ENCODE measurements at places on chromosomes 6 and 20. TPM values are rescaled to one million over a fixed set of nuclear protein-coding genes. Genes with fewer than 3 reads are reported as not detected.

CASS4 gene
- 3.4 TPM for total RNA-seq

FOXP4 gene
- total RNA-seq: 36.2 TPM

MOG gene
- not detected for total RNA-seq

BNIP5 gene
- not detected for total RNA-seq

CNBD2 gene
- 2.0 TPM for total RNA-seq

BPI gene
- 0.19 TPM for total RNA-seq

FAM110A gene
- total RNA-seq: 7.0 TPM

ULBP3 gene
- 0.39 TPM for total RNA-seq

- no peaks in the 10 kb centered on the region for H3K4me1 ChIP-seq
- H3K4me3 ChIP-seq: no peak overlapping the region
- no peaks in the 10 kb centered on the region for H3K36me3 ChIP-seq
- no peaks in the 10 kb centered on the region for H3K27me3 ChIP-seq
Measured at GRCh38 chr6:155880900-155881299, 425.3 kb upstream of the NOX3 start.

GRCh38 chr20:54337144-54337543 is 129.3 kb downstream of the PFDN4 start:
- DNase-seq: no peak
- no peak overlapping the region for H3K27ac ChIP-seq
- H3K4me1 ChIP-seq: no peaks in the 10 kb centered on the region
- no peaks in the 10 kb centered on the region for H3K36me3 ChIP-seq
- H3K27me3 ChIP-seq: no peaks in the 10 kb centered on the region

DNA sequence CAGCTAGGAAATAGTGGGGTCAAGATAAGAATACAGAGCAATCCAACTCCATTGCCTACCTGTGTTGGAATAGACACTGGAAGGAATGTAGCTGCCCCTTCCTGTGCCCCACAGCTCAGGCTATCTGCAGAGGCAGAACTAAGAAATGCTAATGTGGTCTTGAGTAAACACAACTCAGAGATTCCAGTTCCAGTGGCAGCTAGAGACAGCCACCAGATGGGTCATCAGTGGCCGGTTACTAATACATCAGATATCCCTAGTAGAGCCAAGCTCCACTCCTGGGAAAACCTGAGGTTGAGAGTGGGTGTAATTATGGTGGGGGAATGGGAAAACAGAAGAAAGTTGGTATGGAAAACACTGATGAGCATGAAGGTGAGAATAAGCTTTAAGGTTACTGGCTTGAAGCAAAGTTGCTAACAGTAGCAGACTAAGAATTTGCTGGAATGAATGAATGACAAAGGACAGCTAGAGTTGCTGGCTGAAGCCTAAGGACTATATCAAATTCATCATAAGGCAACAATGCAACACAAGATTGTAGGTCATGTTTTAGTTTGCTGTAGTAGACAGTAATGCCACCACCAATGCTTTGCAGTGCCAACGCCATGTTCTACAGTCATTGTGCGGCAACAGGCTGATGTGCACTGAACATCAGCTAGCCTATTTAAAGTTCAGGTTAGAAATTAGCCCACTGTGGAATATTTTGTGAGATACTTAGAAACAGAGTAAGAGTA is 28.3 kb upstream of the FAM83C start:
- no peaks in the 10 kb centered on the region for H3K36me3 ChIP-seq
- DNase-seq: no peak
- no peak overlapping the region for H3K27ac ChIP-seq
- H3K4me3 ChIP-seq: no peak overlapping the region

DNA sequence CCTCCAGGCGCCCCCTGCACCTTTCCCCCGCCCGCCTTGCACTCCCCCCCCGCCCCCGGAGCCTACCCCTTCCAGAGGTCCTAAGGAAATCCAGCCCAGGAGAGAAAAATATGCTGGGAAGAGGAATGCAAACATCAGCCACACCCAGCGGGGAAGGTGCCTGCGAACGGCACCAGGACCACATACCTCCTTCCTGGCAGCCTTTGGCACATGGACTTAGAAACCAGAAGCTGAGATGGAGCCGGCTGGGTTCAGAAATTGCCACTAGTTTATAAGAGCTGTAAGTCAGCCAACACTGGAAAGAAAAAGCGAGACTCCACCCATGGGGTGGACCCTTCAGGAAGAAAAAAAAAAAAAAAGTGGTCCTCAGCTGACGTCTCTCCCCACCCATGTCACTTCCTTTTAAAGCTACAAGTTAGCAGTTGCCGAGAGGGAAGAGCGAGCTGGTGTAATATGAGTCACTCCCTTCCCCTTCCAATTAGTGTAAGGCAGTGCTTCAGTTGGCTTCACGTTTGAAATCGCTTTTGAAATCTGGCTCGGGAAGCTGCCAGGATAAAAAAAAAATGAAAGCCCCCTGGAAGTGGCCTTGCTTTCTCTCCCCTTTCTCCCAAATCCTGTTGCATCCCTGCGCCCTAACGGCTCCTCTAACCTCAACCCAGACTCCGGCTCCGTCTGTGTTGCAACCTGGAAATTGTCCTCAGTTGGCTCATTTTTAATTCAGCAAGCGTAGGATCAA is at the start of gene AGPAT4:
Gene AGPAT4 (minus strand): TSS at position 310 of the 736 bp plus-strand sequence. CDS start 41,848 bp downstream, outside the sequence.
- no peaks in the 10 kb centered on the region for H3K4me1 ChIP-seq
- peak within 1 kb of the TSS; percentile 82 for H3K4me3 ChIP-seq
- no peak within 1 kb of the TSS for H3K27ac ChIP-seq
- peak; percentile 68 for DNase-seq

GRCh38 chr6:13142611-13143010 is 185.7 kb downstream of the TBC1D7 start:
- H3K27me3 ChIP-seq: no peaks in the 10 kb centered on the region
- DNase-seq: no peak
- peaks cover 18% of the 10 kb centered on the region for H3K4me1 ChIP-seq
- H3K27ac ChIP-seq: no peak overlapping the region
- H3K36me3 ChIP-seq: no peaks in the 10 kb centered on the region

DNA sequence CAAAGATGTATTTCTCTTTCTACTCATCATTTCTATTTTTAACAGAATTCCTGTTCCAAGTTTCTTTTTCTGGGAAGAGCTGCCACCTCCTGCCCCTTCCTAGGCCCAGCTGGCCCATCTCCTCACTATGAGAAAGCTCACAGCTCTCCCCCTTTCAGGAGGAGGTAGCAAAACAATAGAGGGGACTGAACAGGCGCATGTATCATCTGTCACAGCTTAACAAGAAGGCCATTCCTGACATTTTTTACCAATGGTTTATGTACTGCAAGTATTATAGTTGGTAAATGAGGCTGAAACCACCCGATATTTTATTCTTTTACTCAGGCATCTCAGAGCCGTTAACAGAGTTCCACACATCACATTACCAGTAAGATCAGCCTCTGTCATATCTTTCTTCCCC is 103.7 kb upstream of the MTHFD1L start:
- no peak overlapping the region for H3K27ac ChIP-seq
- H3K4me1 ChIP-seq: no peaks in the 10 kb centered on the region
- no peak overlapping the region for H3K4me3 ChIP-seq
- no peaks in the 10 kb centered on the region for H3K36me3 ChIP-seq

DNA sequence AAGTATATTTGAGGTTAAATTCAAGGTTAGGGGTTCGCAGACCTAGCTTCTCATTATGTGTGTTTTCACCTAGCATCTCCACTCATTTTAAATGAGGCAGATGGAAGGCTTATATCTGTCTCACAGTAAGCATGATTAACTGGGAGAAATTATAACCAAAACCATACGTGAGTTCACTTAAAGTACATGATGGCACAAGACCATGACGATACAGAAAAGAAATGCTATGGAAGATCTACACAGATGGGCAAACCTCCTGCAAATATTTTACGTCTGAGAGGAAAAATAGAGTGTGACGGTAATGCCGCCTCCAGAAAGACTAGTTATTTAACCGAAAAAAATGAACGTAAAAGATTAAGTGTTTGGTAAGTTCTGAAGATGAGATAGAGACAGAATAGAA is 337.8 kb downstream of the FARS2 start:
- no peak overlapping the region for H3K4me3 ChIP-seq
- H3K36me3 ChIP-seq: no peaks in the 10 kb centered on the region
- DNase-seq: no peak
- H3K27me3 ChIP-seq: no peaks in the 10 kb centered on the region

DNA sequence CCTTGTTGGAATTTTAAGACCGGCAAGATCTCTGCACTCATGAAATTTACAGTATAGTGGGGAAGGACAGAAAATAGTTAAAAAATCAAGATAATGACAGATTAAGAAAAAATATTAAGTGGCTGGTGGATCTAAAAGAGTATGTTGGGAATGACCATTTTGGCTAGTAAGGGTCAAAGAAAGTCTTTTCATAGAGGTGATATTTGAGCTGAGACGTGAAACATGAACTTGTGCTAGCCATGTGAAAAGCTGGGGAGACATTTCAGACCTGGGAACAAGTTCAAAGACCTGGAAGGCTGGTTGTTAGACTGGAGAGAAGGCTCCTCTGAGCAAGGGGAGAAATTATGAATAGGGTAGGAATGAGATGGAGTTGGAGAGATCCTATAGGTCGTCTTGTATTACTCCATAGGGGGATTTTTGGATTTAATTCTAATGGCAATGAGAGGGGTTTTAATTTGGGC is 4.7 kb downstream of the BICRAL start:
- no peaks in the 10 kb centered on the region for H3K27me3 ChIP-seq
- DNase-seq: no peak
- H3K36me3 ChIP-seq: no peaks in the 10 kb centered on the region
- H3K4me1 ChIP-seq: peaks cover 4% of the 10 kb centered on the region
- no peak overlapping the region for H3K27ac ChIP-seq
- H3K4me3 ChIP-seq: no peak overlapping the region

GRCh38 chr6:11164717-11165646 is 53.5 kb upstream of the ERVFRD-1 start:
- H3K4me3 ChIP-seq: no peak overlapping the region
- no peak overlapping the region for H3K27ac ChIP-seq
- H3K36me3 ChIP-seq: no peaks in the 10 kb centered on the region
- no peaks in the 10 kb centered on the region for H3K4me1 ChIP-seq

- H3K27me3 ChIP-seq: no peaks in the 10 kb centered on the region
- no peaks in the 10 kb centered on the region for H3K4me1 ChIP-seq
- H3K36me3 ChIP-seq: no peaks in the 10 kb centered on the region
- H3K4me3 ChIP-seq: no peak overlapping the region
- DNase-seq: no peak
Measured at GRCh38 chr6:50654155-50654554, 59.2 kb upstream of the TFAP2D start.

- no peak overlapping the region for H3K27ac ChIP-seq
- H3K27me3 ChIP-seq: no peaks in the 10 kb centered on the region
- no peak overlapping the region for H3K4me3 ChIP-seq
- no peaks in the 10 kb centered on the region for H3K36me3 ChIP-seq
- no peak for DNase-seq
Measured at GRCh38 chr20:16115911-16116552, 457.2 kb downstream of the KIF16B start.

DNA sequence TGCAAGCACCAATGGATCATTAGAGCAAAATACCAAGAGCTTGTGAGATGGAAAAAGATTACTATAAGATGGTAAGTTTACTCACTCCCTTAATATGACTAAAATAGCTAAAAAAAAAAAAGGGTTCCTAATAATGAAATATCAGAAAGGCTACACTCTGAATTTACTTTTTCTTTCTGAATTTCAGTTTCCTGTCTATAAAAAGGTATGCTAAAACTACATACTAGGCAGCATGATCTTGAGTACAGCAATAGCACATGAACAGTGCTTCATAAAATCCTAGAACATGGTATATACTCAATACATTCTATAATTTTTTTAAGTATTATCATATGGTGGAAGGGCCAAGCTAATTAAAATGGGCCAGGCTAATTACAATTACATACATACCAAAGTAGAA is 24.0 kb upstream of the FAM135A start:
- no peak for DNase-seq
- H3K27ac ChIP-seq: no peak overlapping the region
- H3K4me3 ChIP-seq: no peak overlapping the region

- H3K27me3 ChIP-seq: no peaks in the 10 kb centered on the region
- no peak for DNase-seq
- H3K4me3 ChIP-seq: no peak overlapping the region
Measured at GRCh38 chr6:147879031-147879580, 370.6 kb downstream of the SAMD5 start.

GRCh38 chr20:61833807-61834610 is 231.7 kb downstream of the TAF4 start:
- DNase-seq: peak; percentile 27
- no peaks in the 10 kb centered on the region for H3K27me3 ChIP-seq
- no peaks in the 10 kb centered on the region for H3K4me1 ChIP-seq
- no peaks in the 10 kb centered on the region for H3K36me3 ChIP-seq
- no peak overlapping the region for H3K27ac ChIP-seq

DNA sequence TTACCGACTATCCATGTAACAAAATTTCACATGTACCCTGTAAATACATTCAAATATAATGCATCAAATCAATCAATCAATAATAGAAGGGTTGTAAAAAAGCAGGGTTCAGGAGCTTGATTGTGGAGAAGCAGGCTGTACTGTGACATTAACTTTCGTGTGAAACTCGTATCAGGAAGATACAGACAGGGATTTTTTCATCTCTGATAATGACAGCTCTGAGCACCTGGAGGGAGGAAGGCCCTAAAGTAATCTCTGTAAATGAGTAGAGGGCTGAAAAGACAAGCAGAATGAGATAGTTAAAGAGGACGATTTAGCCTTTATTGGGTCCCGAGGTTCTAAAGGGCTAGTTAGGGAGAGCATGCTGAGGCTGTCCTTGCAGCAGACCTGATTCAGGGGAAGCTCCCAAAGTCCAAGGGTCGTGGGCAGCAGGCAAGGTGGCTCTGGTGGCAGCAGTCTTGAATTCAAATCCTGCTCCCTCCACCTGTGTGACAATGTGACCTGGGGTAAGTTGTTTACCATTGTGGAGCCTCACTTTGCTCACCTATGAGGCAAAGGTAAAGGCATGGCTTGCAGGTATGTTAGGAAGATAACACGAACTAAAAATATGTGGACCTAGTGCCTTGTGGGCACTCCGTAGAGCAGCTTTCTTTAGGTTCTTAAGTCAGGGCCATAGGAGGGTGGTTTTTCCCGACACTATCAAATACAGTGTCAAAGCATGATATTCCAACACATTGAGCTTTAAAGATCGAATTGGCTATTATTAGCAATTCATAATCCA is 219.4 kb upstream of the MYLIP start:
- H3K27me3 ChIP-seq: no peaks in the 10 kb centered on the region
- no peaks in the 10 kb centered on the region for H3K4me1 ChIP-seq
- no peak for DNase-seq
- H3K4me3 ChIP-seq: no peak overlapping the region

DNA sequence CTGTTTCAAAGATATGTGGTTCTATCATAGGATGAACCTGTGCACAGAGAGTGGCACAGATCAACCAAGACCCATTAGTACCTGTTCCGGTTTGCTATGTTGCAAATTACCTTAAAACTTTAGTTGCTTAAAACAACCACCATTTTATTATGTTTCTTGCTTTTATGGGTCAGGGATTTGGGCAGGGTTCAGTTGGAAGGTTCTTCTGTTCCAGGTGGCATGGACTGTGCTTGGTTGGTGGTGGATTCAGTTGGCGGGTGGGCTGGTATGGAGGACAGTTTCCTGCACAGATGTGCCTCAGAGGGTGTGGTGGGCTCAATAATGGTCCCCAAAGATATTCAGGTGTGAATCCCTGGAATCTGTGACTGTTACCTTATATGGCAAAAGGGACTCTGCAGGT is 166.3 kb downstream of the SLC35B3 start:
- no peaks in the 10 kb centered on the region for H3K36me3 ChIP-seq
- H3K4me3 ChIP-seq: no peak overlapping the region
- no peak overlapping the region for H3K27ac ChIP-seq
- DNase-seq: no peak
- no peaks in the 10 kb centered on the region for H3K4me1 ChIP-seq

- peak overlapping the region; percentile 65 for H3K4me3 ChIP-seq
- H3K27ac ChIP-seq: no peak overlapping the region
- H3K4me1 ChIP-seq: peaks cover 3% of the 10 kb centered on the region
- no peaks in the 10 kb centered on the region for H3K27me3 ChIP-seq
Measured at GRCh38 chr6:36029464-36029863, 1.9 kb downstream of the MAPK14 start.

Measured in aorta (tissue), 5 donors.